ENCODE measurements at places on chromosomes 16 and 17. TPM values are rescaled to one million over a fixed set of nuclear protein-coding genes. Genes with fewer than 3 reads are reported as not detected.

GRCh38 chr17:72381597-72382397, 261.0 kb downstream of the SOX9 start:
- no peak overlapping the region for H3K4me3 ChIP-seq
- H3K36me3 ChIP-seq, result no peaks in the 10 kb centered on the region
- no peaks in the 10 kb centered on the region for H3K27me3 ChIP-seq
- no peak overlapping the region for H3K27ac ChIP-seq
- DNase-seq, result no peak
- no peaks in the 10 kb centered on the region for H3K4me1 ChIP-seq

DNA sequence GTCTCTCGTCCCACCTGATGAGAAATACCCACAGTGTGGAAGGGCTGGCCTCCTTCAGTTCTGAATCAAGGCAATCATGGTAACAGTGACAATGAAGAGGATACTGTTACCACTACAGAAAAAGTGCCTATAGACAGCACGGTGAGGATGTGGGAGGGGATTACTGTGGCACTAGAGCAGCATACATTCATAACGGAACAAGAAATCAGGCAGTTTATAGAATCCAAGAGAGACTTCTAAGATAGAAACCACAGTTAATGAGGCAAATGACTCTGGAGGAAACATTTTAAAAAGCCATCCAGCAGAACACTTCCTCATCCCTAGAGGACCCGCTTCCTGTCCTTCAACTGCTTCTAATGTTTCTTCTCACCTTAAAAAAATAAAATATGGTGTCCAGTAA, 2.7 kb downstream of the RUSF1 start:
- no peaks in the 10 kb centered on the region for H3K36me3 ChIP-seq
- H3K27me3 ChIP-seq, result no peaks in the 10 kb centered on the region
- no peak for DNase-seq
- H3K27ac ChIP-seq, result no peak overlapping the region
- no peak overlapping the region for H3K4me3 ChIP-seq

- peak overlapping the region; percentile 87 for H3K27ac ChIP-seq
Measured at GRCh38 chr17:69501591-69502468, 87.3 kb downstream of the MAP2K6 start.

DNA sequence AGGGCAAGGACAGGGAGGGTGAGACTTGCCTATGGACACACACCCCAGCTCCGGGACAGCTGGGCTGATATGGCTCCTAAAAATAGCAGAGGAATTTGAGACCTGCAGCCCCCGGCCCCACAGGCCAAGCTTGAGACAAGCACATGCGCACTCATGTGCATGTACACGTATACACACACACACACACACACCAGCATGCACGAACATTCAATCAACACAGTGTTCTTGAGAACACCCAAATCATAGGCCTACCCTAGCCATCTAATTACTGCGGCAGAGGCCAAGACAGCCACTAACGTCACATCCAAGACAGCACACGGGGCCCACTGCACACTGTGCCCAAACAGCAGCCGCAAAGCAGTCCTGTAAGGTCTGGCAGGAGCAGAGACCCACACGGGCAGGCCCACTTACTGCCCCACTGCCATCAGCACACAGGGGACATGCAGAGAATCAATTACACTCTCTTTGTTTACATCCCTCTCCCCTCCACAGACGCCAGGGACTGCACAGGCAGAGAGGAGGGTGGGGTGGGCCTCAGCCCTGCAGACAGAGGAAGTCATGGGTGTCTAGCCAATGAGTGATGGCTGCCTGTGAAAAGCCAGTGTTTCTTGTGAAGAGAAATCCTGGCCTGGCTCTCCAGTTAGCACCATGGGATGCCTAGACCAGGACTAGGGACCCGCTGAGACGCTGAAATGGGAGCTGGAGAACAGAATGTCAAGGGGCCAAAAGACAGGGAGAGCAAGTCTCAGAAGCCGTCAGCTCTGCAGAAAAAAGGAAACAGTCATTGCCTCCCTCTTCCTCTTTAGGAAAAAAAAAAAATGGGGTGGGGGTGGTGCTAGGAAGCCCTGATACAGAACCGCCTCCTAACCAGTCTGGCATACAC, 39.3 kb downstream of the MYO18A start:
- H3K27ac ChIP-seq, result peak overlapping the region; percentile 93
- no peaks in the 10 kb centered on the region for H3K27me3 ChIP-seq
- H3K4me1 ChIP-seq, result peaks cover 68% of the 10 kb centered on the region
- no peak for DNase-seq

GRCh38 chr17:57980522-57980921, 7.5 kb downstream of the VEZF1 start:
- peaks cover 73% of the 10 kb centered on the region for H3K36me3 ChIP-seq
- H3K27ac ChIP-seq, result peak overlapping the region; percentile 94
- H3K4me3 ChIP-seq, result peak overlapping the region; percentile 86
- peaks cover 82% of the 10 kb centered on the region for H3K4me1 ChIP-seq
- no peaks in the 10 kb centered on the region for H3K27me3 ChIP-seq
- no peak for DNase-seq

- no peaks in the 10 kb centered on the region for H3K27me3 ChIP-seq
- peaks cover under 1% of the 10 kb centered on the region for H3K4me1 ChIP-seq
- no peak for DNase-seq
Measured at GRCh38 chr16:963913-964312, 6.9 kb downstream of the LMF1 start.

DNA sequence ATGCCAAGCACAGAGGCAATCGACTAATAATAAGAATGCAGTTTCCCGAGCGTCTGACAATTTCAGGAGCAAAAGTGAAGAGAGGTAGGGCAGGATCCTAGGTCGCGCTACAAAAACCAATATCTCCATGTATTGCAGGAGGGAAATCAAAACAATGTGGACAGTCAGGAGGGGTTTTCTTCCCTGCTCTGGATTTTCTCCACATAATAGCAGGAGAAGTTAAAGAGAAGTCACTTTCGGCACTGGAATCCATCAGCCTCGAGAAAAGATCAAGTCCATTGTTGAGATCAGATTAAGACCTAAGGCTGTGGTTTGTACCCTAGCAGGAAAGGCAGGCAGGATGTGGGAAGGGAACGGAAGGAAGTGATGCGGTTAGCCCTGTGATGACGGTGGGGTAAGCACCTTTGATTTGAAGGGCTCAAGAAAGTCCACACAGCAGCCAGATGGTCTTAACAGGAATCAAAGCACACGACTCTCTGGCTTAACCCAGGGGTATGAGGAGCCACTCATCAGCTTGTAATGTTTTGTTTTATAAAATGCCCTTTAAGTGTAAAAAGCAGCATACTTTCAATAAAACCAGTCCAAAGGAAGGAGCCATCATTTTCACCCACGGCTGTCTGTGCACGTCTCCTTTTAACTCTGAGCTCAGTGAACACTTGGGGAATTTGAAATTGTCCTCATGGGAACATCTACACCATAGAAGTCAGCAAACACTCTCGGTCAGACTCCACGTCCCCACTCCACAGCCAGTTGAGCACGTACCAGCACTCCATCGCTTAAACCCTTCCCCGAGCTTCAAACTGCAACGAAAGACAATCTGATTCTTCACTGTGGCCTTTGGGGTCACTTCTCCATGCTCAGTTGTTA, 15.8 kb upstream of the AKTIP start:
- H3K27me3 ChIP-seq, result no peaks in the 10 kb centered on the region
- H3K4me1 ChIP-seq, result no peaks in the 10 kb centered on the region
- peak overlapping the region; percentile 36 for H3K4me3 ChIP-seq
- H3K36me3 ChIP-seq, result no peaks in the 10 kb centered on the region
- DNase-seq, result no peak

DNA sequence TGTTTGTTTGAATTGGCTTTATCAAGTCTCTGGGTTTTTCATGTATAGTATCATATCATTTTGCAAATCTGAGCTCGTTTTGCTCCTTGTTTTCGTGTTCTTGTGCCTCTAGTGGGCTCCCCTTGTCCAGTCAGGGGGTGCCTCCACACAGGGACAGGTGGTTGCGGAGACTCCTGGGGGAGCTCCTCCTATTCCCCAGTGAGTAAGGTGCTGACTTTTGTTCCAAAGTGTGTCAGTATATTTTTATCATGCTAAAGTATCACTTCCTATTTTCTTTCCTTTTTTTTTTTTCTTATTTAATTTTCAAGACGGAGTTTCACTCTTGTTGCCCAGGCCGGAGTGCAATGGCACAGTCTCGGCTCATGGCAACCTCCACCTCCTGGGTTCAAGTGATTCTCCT, 30.3 kb upstream of the IL17C start:
- H3K36me3 ChIP-seq, result peaks cover 2% of the 10 kb centered on the region
- H3K27ac ChIP-seq, result no peak overlapping the region
- no peaks in the 10 kb centered on the region for H3K27me3 ChIP-seq
- no peaks in the 10 kb centered on the region for H3K4me1 ChIP-seq
- no peak overlapping the region for H3K4me3 ChIP-seq

DNA sequence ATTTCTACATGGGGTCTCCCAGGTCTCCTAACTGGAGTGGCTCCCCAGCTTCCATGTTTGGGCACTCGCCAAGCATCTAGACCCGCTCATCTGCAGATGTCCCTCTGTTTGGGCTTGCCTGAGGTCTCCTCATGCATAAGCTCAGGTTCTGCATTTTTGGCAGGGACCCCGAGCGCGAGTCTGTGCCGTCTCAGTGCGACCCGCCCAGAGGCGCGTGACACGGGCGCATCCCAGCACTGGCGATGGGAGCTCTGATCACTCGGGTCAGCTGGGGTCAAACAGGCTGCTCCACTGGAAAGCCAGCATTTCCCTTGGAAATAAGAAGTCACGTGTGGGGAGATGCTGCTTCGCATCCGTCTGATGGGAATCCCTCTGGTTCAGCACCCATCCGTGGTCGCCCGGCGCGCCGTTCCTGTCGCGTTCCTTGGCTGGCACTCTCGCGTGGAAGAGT, 56.9 kb upstream of the FASN start:
- H3K4me3 ChIP-seq, result no peak overlapping the region
- peaks cover 12% of the 10 kb centered on the region for H3K4me1 ChIP-seq
- no peaks in the 10 kb centered on the region for H3K27me3 ChIP-seq
- no peak for DNase-seq
- peaks cover 14% of the 10 kb centered on the region for H3K36me3 ChIP-seq
- no peak overlapping the region for H3K27ac ChIP-seq

DNA sequence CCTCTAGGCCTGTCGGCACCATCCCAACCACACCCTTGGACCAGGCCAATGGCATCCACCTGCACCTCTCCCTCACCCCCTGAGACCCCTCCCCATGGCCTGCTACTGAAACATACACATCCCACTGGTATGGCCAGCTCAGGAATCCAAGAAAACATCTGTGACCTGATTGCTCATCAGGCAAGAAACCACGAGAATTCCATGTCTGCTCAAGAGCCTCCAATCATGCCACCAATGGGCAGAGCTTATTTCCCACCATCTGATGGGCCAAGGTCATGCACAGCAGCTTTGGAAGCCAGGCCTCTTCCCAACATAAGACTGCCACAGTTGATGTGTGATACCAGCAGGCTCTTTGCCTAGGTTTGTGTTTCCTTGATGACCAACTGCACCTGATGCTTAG, 190.1 kb downstream of the C16orf78 start:
- no peak overlapping the region for H3K27ac ChIP-seq
- H3K4me1 ChIP-seq, result peaks cover 32% of the 10 kb centered on the region
- no peak for DNase-seq
- H3K36me3 ChIP-seq, result no peaks in the 10 kb centered on the region
- H3K27me3 ChIP-seq, result no peaks in the 10 kb centered on the region

DNA sequence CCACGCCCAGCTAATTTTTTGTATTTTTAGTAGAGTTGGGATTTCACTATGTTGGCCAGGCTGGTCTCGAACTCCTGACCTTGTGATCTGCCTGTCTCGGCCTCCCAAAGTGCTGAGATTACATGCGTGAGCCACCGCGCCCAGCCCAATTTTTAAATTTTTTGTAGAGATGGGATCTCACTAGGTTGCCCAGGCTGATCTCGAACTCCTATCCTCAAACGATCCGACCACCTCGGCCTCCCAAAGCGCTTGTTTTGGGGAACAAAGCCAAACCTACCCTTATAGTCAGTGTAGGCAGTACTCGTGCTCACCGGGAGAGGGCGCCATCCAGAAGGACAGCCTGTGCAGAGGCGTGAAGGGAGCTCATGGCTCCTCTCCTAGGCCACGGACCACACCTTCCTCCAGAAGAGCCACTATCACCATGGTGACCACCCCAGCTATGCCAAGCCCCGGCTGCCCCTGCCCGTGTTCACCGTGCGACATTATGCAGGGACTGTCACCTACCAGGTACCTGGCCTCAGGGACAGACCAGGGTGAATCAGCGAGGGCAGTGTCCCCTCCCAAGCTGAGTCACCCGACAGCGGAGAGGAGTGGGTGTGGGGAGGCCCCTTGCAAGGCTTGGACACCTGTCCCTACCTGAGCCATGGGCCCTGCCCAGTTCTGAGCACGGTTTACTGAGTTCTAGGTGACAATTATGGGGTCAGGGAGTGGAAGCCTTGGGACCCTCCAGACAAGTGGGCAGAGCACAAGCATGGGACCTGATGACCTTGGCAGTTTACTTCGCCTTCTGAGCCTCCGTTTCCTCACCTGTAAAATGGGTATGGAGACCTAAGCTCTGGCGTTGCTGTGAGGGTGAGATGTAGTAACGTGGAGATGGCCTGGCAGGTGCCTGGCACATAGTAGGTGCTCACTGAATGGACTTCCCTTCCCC, 13.7 kb downstream of the MYO15B start:
- H3K4me1 ChIP-seq, result no peaks in the 10 kb centered on the region
- no peak for DNase-seq
- no peaks in the 10 kb centered on the region for H3K27me3 ChIP-seq
- no peak overlapping the region for H3K4me3 ChIP-seq
- no peaks in the 10 kb centered on the region for H3K36me3 ChIP-seq

- no peak overlapping the region for H3K27ac ChIP-seq
- H3K36me3 ChIP-seq, result no peaks in the 10 kb centered on the region
- H3K4me3 ChIP-seq, result no peak overlapping the region
- H3K4me1 ChIP-seq, result no peaks in the 10 kb centered on the region
- no peak for DNase-seq
Measured at GRCh38 chr16:5412731-5413130, 315.1 kb upstream of the EEF2KMT start.

DNA sequence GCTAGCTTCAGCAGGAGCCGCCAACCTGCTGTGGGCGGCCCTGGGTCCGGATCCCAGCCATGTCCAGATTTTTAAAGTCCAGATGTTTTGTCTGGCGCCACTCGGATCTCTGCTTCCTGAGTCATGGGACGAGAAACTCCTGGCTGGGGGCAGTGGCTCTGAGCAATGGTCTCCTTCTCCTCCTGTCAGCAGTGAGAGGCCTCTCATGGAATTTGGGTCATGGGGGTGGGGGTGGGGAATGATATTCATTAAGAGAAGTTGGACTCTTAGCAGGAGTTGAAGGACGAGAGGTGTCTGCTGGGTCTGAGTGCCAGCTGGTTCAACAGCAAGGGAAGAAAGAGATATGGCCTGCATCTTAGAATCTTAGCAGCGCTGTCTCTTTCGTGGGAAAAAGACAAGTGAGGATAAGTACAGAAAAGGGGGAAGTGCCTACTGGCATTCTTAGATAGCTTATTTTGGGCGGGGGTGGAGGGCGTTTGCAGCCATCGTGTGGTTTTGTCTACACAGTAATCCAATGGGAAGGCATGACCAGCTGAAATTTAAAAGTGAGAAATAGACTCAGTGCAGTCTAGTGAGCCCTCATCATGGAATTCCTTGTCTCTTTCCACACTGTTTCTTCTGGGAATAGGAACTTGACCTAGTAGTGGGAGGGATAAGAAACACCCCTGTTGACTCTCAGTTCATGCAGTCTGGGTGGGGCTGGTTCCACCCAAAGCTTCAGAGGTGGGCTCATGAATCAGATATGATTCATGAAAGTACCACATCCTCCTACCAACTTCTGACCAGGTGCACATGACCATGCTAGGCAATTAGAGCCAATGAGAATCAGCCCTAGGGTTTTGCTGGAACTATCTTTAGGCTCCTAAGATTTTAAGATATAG, 80.5 kb downstream of the MYH13 start:
- no peak overlapping the region for H3K4me3 ChIP-seq
- peak; percentile 66 for DNase-seq
- H3K27me3 ChIP-seq, result peaks cover 9% of the 10 kb centered on the region
- no peaks in the 10 kb centered on the region for H3K4me1 ChIP-seq
- H3K27ac ChIP-seq, result no peak overlapping the region

PYCARD gene
- 3.0 TPM for total RNA-seq

LPO gene
- not detected for total RNA-seq

ASB16 gene
- total RNA-seq, result 17.0 TPM

CCL4L2 gene
- not detected for total RNA-seq
